ENCODE measurements at places on chromosomes 1 and 21.
A peak's percentile ranks its signal among the peaks of the same experiment; 100 is the strongest.

- no peak for DNase-seq
Observed at GRCh38 chr1:4561205-4561604, 93.2 kb upstream of the AJAP1 start.

GRCh38 chr1:44999232-44999631 lies 11.9 kb downstream of the HECTD3 start:
- DNase-seq = no peak

GRCh38 chr1:101027194-101027772 lies 1.7 kb upstream of the DPH5 start:
- DNase-seq = no peak

DNA sequence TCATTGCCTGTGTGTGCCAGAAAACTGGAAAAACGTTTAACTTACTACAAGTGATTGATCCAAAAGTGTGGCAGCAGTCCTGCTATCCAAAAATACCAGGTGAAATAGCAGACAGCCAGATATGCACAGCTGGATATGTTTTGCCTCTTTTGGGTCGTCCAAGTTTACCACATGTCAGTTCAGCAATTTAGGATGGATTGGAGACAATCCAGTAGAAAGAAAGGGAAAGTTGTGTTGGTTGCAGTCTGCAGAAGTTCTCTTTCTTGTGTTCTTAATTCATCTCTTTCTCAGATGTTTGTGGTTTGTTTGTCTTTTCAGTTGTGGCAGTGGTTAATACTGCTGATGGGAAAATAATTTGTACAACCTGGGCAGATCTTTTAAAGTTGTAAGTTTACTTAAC lies 645.0 kb downstream of the PTPRC start:
- DNase-seq = no peak

DNA sequence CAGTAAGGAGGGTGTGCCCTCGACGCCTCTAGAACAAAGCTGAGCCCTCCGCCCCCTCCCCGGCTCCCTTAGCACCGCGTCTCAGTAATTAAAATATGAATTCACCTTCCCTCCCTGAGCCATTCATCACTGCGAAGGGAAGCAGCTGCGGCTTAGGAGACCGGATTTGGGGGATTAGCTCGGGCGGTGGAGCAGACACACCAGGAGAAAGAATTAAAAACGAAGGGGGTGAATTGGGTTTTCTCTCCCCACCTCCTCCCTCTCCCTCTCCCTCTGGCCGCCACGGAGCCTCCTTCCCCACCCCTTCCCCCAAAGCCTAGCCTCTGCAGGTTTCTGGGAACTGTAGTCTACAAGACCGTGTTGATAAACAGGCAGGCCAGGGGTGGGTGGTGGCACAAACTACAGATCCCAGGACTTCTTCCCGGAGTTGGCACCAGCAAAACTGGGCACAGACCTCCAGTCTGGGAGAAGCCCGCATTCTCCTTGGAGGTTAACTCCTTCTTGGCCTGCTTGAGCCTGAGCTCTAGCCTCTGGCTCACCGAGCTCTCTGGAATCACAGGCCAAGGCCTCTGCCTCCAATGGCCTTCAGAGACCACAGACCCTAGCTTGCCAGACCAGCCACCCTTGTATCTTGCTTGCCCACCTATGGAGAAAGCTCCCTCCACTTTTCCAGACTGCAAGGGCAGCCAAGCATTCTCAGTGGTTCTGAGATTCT lies 10.8 kb downstream of the BLACAT1 start:
- peak; percentile 70 for DNase-seq

DNA sequence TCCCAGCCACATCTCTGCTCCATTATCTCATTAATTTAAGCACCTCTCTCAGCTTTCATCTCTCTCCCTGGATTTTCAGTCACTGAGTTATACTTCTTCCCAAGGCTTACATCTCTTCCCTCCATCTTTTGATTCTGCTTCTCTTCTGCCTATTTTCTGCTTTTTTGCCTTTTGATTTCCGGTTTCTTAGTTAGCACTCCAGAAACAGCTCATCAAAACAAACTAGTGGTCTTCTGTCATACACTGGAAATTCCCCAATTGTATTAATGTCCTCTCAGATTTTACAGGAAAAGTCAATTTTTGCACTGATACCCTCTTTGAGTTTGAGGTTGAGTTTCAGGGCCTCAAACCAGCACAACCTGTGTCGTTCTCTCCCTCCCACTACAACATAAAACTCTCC lies 1.5 kb downstream of the LCE3E start:
- DNase-seq = no peak

DNA sequence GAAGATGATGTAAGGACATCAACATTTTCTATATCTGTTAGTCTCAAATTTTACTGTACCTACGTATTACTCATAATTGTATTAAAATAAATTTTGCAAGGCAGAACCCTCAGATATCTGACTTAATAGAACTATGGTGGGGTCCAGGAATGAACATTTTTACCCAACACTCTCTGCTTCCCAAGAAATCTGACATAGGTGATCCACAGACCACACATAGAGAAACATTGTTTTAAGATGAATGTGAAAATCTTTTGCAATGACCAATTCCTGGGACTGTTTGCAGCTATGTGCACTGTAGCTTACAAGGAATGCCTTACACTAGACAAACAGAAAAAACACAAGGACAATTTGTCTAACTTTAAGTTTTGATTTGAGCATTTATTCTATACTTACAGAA lies 645.6 kb upstream of the ADGRL2 start:
- DNase-seq = no peak

- peak; percentile 83 for DNase-seq
Observed at GRCh38 chr1:151251656-151252470, 2.7 kb upstream of the PSMD4 start.

DNA sequence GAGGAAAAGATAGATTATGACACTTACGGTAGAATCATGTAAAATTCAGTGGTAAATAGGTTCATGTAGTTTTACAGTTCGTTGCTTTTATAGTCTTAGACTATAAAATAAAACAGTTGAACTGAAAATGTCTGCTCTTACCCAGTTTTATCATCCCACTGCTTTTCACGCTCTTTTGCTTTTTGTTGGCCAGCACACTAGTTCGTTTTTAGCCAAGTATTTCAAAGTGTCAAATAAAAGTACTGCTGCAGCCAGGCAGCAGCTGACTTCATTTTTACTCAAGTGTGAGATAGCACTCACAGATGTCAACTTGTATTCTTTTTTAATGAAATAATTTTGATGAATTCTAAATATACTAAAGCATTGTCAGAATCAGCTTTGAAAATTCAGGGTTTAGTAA lies 18.5 kb upstream of the BTG3 start:
- no peak for DNase-seq

DNA sequence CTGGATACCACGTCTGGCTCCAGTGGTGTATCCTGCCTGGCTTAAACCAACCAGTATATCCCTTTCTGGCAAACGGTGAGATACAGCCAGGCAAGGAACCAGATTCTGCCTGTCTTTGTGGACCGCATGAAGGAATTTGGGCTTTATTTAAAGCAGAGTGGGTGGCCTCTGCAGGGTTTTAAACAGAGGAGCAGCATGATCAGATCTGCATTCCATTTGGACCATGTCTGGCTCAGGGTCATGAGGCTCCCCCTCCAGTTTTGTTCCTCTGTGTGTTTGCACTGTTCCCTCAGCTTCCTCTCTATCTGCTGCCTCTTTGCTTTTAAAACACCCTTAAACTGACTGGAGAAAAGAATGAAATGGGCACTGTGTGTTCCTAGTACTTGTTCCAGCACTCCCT lies 195.0 kb downstream of the GIPC2 start:
- DNase-seq = no peak

GRCh38 chr1:240194120-240194519 lies 102.4 kb downstream of the FMN2 start:
- DNase-seq = peak; percentile 43

DNA sequence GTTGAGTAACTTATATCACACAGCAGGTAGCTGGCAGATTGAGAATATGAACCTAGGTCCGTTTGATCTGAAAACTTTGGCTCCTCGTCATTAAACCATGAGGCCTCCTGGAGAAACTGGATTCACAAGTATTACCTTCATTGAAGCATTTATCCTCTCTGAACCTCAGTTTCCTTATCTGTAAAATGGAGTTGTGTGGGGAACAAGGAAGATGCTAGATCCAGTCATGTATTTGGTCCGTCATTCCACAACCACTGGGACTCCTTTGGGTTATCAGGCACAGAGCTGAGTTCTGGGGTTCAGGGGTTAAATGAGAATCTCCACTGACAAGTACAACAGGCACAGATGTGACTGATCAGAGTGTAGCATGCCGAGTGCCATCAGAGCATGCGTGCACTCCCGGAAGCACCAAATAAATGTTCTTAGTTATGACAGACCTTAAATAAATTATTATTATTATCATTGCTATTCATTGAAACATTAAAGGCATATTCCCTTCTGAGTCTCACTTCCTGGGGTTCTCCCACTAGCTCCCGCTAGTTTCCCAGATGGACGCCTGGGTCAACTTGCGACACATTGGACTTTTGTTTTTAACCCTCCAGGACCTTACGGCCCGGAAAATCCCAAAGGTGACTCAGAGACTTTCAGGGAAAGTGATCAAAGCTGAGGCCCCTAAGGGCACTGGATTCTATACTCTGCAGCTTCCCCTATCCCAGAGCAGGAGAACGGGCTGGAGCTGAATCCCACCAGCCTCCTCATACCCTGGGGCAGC lies 130.6 kb downstream of the PLPP3 start:
- DNase-seq = no peak

DNA sequence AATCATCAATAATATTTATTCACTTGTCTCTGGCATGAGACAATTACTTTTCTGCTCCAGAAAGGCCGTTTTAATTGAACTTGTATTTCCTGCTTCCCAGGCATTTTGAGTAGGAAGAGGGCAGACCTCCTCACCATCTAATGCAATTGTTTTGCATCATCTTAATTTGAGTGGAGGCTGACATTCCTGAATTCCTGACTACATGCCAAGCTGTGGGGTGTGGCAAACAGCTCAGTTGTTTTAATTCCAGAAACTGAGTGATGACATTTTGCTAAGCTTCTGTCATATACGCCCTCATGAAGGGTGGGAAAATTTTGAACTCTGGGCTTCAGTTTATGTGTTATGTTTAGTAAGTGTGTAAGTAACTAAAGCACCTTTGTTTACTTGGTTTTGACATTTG lies 125.4 kb upstream of the USP25 start:
- DNase-seq = no peak

DNA sequence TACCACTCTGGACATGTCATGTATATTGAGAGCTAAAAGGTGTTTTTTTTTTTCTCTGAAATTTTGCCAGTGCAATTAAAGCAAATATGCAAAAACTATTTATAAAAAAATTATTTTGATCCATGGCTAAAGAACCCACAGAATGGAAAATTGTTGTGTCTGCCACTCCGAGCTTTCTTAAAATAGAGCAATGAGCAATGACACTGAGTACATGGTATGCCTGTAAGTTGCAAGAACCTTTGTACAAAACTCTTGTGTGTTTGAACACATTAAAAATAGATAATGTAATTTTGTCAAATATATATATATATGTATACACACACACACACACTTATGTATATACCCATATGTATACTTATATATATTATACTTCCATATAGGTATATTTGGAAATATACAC lies 1530.9 kb upstream of the B3GALT2 start:
- DNase-seq = no peak

DNA sequence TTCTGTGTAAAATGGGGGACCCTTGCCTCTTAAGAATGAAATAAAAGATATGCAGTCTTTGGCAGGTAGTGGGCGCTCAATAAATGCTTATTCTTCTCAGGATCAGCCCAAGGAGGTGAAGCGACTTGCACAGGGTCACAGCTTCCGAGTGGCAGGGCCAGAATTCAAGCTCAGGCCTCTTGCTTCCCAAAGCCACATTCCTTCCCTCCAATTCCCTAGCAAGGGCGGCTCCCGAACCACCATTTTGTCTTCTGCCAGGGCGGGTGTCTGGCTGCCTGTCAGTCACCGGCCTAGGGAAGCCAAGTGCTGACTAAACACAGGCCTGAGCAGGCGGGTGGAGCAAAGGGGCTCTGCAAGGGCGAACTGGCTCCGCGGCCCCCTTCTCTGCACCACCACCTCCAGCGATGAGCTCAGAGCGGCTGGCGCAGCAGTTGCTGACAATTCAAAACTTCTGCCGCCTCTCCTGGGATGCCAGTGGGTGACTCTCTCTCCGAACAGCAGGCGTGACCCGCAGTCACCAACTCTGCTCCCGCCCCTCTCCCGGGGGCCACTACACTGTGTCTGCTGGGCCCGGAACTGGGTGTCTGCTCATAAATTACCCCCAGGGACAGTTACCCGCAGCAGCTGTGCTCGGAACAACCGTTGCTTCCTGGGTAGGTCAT lies 10.8 kb downstream of the GPR3 start:
- peak; percentile 54 for DNase-seq

DNA sequence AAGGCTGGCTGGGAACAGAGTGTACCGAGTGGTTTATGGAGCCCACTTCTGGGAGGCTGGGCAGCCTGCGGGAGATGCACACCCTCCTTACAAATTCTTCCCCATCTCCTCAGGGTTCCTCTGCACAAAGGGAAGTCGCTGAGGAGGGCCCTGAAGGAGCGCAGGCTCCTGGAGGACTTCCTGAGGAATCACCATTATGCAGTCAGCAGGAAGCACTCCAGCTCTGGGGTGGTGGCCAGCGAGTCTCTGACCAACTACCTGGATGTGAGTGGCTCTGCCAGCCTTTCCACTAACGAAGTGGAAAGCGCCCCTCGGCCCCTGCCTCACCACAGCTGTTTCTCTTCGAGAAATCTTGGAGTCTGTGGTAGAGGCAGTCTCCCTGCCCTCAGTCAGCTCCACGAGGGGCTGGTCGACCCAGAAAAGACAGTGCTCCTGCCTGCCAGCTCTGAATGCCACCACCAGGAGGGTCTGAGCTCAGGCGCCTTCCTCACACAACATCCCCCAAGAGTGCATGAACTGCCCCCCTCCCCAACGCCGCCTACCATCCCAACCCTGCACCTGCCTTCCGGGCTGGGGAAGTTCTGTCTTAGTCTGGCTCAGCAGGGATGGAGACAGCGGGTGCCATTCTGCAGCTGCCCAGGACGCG lies 31.8 kb downstream of the PROK1 start:
- no peak for DNase-seq

DNA sequence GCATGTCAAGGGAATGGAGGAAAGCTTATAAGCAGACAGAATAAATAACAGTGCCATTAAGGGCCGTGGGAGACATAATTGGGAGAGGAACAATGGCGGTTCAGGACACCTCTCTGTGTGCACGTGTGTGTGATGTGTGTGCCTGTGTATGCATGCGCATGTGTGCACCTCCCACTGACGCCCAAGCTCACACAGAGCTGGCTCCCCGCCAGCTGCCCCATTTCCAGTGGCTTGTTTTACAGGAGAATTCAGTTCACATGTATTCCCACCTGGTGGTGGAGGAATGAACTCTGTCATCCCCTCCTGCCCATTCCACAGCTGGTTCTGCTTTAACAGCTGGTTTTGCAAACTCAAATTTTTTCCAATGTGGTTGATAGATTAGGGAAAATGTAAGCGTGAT lies 262.2 kb downstream of the AJAP1 start:
- no peak for DNase-seq
